ENCODE measurements at places on chromosomes 16 and 17.

GRCh38 chr17:51608251-51608933 is 348.0 kb downstream of the UTP18 start:
- no peak for DNase-seq

DNA sequence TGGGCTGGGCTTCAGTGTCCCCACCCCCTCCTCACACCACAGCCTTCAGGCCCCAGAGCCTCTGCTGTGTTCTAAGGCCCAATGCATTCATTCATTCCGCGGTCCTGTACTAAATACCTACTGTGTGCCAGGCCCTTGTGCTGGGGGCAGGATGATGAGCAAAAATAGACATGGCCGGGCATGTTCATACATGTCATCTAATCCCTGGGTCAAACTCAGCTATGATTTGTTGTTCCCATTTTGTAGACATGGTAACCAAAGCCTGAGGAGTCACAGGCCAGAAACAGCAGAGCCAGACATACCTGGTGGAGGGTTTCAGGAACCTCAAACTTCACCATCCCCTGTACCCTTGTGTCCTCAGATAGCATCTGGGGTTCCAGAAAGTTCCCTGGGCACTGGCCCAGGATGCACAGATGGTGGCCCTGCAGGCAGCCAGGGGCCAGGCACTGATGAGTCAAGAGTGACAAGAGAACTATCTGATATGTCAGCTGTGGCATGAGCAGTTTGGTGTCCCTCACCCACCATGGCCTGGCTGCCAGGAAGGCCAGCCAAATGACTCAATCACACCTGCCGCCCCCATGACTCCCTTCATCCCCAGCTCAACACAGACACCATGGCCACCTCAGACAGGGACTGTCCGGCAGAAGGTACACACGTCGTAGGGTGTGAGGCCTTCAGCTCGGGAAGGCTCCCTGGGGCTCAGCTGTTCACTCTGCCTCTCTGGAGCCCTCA is 2.7 kb upstream of the RRAD start:
- peak; percentile 83 for DNase-seq

GRCh38 chr17:40181205-40181604 is 3.9 kb downstream of the RAPGEFL1 start:
- DNase-seq: no peak

- DNase-seq: peak; percentile 87
These were observed at the start of gene EVPL for GRCh38 chr17:76027159-76027839. EVPL (minus strand) TSS chr17:76027306; CDS start chr17:76027198, 108 bp downstream.

- no peak for DNase-seq
These were observed 11.2 kb upstream of the TMEM208 start for GRCh38 chr16:67215706-67216105.

- no peak for DNase-seq
These were observed 81.0 kb downstream of the ATF7IP2 start for GRCh38 chr16:10466861-10467260.

DNA sequence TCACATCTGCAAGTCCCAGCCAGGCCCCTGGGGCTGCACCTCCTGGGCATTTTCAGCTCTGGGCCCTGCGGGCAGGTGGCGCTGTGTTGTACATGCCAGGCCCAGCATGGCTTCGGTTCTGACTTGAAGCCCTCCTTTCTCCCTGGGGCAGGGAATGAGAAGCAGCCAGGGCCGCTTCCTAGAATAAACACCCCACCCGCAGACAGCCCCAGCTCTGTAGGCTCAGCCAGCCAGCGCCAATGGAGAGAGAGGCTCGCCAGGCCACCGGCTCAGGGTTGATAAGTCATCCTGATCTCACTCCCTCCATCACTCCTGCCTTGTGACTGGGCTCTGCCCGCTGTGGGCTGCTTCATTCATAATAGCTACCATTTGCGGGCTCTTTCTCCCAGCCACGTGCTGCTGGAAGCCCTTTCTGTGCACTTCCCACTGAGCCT is 6.0 kb upstream of the GLIS2 start:
- no peak for DNase-seq

Measured in mammary epithelial cell (primary cell).